ENCODE measurements at places on chromosomes 6 and 20. TPM values are rescaled to one million over a fixed set of nuclear protein-coding genes. Genes with fewer than 3 reads are reported as not detected.
A peak's percentile ranks its signal among the peaks of the same experiment; 100 is the strongest.

The TTI1 gene
- polyA plus RNA-seq = 15.2 TPM

DNA sequence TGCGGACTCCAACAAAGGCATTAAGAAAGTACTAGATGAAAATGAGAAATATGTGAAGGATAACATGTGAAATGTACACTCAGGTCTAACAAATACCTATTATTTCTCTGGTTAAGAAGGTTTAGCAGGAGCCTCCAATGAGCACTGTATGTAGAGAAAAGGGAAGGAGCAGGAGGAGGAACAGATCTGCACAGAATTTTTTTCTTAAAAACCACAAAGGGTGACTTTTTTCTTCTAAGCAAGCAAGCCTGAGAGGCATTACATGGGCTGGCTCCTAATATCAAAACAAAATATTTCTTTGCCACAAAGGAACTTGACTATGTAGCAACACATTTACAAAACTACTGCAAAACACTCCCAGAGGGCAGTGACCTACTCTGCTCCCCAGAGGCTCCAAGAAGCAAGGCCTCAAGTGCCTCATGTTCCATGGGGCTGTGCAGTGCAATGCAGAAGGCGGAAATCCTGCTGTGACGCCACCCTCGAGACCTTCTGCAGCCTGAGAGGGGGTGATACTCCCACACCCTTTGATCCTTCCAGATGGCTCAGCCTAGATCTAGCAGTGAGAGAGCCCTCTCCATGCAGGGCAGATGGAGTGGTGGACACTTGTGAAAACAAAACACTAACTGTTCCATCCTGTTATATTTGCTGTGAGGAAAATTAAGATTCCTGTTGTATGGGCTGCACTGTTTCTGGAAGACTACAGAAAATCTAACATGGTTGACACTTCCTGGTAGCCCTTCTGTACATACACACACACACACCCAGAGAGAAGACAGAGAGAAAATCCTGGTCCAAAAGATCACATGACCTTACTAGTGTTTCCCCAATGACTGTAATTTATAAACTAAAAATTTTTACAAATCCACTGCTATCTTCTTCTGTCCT lies 36.0 kb upstream of the SMIM29 start:
- no peak overlapping the region for H3K4me3 ChIP-seq
- peaks cover 16% of the 10 kb centered on the region for H3K36me3 ChIP-seq
- no peak for DNase-seq
- no peak overlapping the region for H3K27ac ChIP-seq

DNA sequence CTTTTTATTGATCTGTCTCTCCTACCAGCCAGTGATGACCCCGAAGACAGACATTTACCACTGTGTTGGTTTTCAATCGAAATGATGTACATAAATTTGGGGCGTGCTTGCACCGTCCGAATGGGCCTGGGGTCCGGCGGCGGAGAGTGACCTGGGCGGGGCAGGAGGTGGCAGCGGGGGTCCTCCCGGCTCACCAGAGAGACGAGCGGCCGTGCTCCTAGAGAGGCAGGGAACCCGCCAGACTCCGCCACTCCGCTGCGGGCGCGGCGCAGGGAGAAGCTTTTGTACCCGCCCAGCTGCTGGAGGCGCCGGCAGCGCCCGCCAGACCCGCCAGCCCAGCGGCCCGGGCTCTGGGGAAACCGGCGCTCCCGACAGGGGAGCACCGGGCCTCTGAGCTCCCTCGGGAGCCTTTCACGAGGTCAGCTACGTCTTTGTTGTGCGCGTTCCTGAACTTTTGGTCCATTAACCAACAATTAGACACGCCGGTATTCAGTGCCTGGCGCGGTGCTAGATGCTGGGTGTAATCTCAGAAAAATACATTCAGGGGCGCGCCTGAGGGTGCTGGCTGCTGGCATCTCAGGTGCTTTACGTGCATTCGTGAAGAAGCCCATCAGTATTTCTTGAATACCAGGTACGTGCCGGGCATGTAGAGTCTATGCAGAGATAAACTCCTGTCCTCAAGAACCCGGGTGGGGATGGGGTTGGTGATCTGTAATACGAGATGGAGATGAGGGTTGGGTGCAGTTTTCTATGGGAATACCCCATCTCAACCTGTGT lies at the start of gene PGBD1:
Gene PGBD1 (plus strand): TSS at position 285 of the 777 bp plus-strand sequence. CDS start 2,242 bp downstream, outside the sequence.
- DNase-seq = no peak
- peak within 1 kb of the TSS; percentile 28 for H3K4me3 ChIP-seq
- H3K4me1 ChIP-seq = peaks cover 11% of the 10 kb centered on the region

DNA sequence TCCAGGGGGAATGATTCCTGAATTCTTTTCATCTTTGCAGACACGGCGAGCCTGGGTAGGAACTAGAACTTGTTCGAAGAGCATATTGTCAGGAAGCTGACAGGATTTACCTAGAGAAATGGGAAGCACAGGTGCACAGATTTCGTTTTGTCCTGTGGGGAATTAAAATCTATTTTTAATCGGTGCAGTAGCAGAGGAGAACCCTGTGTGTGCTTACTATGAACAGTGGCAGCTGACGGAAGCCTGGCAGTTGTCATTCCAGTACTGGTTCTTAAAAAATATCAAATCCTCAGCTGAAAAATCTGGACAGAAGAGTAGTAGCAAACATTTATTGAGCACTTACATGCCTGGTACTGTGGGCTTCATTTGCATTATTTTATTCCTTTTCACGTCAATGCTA lies 609.0 kb downstream of the QKI start:
- H3K4me1 ChIP-seq = no peaks in the 10 kb centered on the region
- no peaks in the 10 kb centered on the region for H3K36me3 ChIP-seq
- no peak for DNase-seq
- no peaks in the 10 kb centered on the region for H3K27me3 ChIP-seq
- H3K4me3 ChIP-seq = no peak overlapping the region

DNA sequence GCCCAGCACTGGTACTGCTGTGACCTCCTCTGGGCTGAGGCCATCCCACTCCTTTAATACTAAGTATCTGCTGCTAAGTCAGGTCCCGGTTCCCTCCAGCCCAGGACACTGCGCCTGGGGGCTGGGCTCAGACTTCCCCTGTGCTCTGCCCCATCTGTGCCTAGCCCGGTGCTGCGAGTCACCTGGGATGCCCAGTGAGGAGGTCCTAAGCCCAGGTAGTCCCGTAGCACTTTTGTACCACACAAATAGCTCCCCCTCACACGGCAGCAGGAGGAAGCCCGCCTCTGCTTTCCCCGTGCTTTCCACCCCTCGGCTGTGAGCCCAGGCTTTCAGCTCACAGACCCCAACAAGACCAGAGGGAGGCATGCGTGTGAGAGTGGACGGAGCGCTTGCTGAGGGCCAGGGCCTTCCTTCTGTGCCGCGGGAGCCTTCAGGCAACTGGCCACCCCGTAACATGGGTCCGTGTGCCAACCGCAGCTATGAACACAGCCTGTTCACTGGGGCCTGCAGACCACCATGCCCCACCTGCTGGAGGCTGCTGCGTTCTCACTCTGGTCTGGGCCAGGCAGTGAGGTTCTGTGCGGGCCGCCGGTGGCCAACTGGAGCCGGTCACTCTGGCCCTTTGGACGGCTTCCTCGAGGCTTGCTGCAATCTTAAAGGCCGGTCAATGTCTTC lies 79.9 kb upstream of the MPC1 start:
- DNase-seq = no peak
- no peaks in the 10 kb centered on the region for H3K4me1 ChIP-seq
- no peaks in the 10 kb centered on the region for H3K27me3 ChIP-seq
- H3K27ac ChIP-seq = no peak overlapping the region
- H3K36me3 ChIP-seq = no peaks in the 10 kb centered on the region
- no peak overlapping the region for H3K4me3 ChIP-seq

The PPIL6 gene
- polyA plus RNA-seq = 0.37 TPM

GRCh38 chr6:25615471-25615870 lies 36.5 kb upstream of the SCGN start:
- H3K4me3 ChIP-seq = no peak overlapping the region
- H3K4me1 ChIP-seq = no peaks in the 10 kb centered on the region
- H3K27me3 ChIP-seq = no peaks in the 10 kb centered on the region
- no peak overlapping the region for H3K27ac ChIP-seq
- no peak for DNase-seq

DNA sequence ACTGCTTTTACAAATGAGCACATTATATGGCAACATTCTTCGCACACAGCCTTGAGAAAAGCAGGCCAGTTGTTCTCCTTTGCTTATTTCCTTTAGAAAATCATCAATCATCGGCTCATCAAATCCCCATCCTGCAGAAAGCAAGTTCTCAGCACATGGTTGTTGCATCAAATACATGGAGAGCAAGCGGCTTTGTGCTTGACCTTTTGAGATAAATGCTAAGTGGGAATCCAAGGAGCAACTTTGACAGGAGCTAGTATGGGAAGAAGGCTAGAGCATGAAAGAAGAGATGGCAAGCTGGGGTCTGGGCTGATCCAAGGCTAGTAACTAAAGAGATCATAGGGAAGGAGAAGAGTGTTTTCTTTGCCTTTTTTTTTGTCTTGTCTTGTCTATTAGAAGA lies 43.2 kb upstream of the ADTRP start:
- no peaks in the 10 kb centered on the region for H3K36me3 ChIP-seq
- H3K4me3 ChIP-seq = no peak overlapping the region
- H3K27ac ChIP-seq = no peak overlapping the region
- DNase-seq = no peak
- no peaks in the 10 kb centered on the region for H3K4me1 ChIP-seq

DNA sequence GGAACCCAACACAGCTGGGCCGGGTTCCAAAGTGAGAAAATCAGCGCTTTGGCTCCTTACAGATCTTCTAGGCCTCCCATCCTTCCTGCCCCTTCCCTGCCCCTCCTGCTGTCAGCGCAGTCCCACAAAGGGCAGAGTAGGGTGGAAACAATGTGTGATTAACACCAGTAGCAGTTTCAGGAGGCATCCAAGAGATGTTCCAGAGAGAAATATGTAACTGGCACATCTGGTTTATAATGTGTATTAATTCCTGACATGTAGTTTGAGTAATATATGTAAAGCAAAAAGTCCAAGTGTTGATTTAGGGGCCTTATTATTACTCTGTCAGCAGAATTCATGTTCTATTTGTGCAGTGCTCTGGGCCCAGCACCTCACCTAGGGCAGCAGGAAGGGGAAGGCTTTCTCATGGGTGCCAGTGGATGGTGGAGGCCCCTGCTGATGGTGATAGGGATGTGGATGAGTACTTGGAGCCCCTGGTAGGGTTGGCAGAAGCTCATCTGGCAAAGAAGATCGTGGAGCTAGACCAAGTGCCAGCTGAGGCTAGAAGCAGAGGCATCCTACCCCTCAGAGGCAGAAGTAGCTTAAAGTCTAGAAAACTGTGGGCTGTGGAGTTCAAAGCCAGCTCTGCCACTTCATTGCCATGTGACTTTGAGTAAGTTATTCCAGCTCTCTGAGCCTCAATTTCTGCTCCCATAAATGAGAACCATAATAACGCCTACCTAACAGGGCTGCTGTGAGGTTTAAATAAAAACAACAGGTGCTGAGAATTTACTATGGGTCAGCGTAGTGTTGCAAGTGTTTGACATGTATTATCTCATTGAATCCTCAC lies 22.4 kb upstream of the RALY start:
- peaks cover under 1% of the 10 kb centered on the region for H3K27me3 ChIP-seq
- no peaks in the 10 kb centered on the region for H3K4me1 ChIP-seq
- no peak for DNase-seq

The BTN1A1 gene
- not detected for polyA plus RNA-seq

The PRSS16 gene
- 0.59 TPM for polyA plus RNA-seq

The MLN gene
- not detected for polyA plus RNA-seq

The ABRACL gene
- 169 TPM for polyA plus RNA-seq

DNA sequence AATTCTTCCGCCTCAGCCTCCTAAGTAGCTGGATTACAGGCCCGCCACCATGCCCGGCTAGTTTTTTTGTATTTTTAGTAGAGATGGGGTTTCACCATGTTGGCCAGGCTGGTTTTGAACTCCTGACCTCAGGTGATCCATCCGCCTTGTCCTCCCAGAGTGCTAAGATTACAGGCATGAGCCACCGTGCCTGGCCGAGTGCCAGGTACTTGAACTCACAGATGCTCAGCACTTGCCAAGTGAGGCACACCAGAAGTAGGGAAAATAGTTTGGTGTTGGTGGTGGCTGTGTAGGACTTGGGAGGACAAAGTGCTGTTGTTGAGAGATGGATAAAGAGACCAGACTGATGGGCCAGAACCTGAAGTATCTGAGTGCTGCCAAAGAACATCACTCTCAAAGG lies 40.0 kb upstream of the MBOAT1 start:
- H3K4me1 ChIP-seq = no peaks in the 10 kb centered on the region
- no peak overlapping the region for H3K4me3 ChIP-seq
- H3K27ac ChIP-seq = no peak overlapping the region
- H3K36me3 ChIP-seq = no peaks in the 10 kb centered on the region
- no peaks in the 10 kb centered on the region for H3K27me3 ChIP-seq

DNA sequence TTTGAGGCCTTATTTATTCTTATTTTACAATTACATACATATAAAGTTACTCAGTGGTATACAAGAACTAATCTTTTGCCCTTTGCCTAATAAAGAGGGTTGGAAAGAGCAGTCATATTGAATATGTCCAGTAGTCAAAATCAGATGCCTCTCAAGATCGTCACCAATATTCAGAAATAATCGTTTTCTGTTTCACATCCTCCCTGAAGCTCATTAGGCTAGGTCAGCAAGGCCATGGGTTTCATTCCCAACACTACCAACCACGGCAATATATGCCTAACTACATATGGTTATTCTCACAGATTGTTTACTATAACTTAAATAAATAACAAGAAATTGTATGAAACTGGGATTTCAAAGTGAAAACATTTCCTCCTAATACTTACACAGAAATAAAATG lies 167.2 kb upstream of the MANEA start:
- no peak for DNase-seq
- H3K36me3 ChIP-seq = no peaks in the 10 kb centered on the region
- no peaks in the 10 kb centered on the region for H3K4me1 ChIP-seq
- no peaks in the 10 kb centered on the region for H3K27me3 ChIP-seq
- no peak overlapping the region for H3K4me3 ChIP-seq
- H3K27ac ChIP-seq = no peak overlapping the region

The RREB1 gene
- 3.8 TPM for polyA plus RNA-seq

- no peak overlapping the region for H3K27ac ChIP-seq
- no peak for DNase-seq
- peaks cover 13% of the 10 kb centered on the region for H3K4me1 ChIP-seq
- no peak overlapping the region for H3K4me3 ChIP-seq
- no peaks in the 10 kb centered on the region for H3K27me3 ChIP-seq
Measured at GRCh38 chr6:161115468-161115867, 123.9 kb downstream of the MAP3K4 start.

DNA sequence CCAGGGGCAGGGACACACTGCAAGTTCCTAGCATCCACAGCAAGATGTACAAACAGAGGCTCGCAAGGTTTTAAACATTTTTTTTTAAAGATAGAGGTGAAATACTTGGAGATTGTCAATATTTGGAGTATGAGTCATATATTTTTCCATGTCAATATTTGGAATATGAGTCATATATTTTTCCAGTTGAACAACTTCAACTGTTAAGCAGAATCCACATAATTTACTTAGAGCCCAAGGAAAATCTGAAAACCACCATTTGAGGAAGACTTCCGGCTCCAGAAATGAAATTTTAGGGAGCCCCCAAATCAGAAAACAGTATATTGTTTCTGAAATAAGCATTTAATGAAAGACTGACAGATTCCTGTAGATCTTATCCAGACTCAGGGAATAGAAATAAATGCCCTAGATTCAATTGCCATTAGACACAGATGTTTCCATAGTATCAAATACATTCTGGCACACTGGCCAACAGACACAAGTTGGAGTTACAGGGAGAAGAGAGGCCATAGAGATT lies 51.6 kb upstream of the FAM184A start:
- no peaks in the 10 kb centered on the region for H3K36me3 ChIP-seq
- DNase-seq = no peak
- peaks cover 3% of the 10 kb centered on the region for H3K4me1 ChIP-seq
- no peak overlapping the region for H3K4me3 ChIP-seq
- H3K27ac ChIP-seq = no peak overlapping the region

GRCh38 chr20:58614984-58615760 lies 35.9 kb upstream of the STX16 start:
- no peak overlapping the region for H3K27ac ChIP-seq
- DNase-seq = no peak
- H3K4me1 ChIP-seq = no peaks in the 10 kb centered on the region
